ENCODE measurements at places on chromosomes 1 and 21.

GRCh38 chr1:201095581-201095980, 16.6 kb downstream of the CACNA1S start:
- no peaks in the 10 kb centered on the region for H3K36me3 ChIP-seq
- H3K4me1 ChIP-seq, result no peaks in the 10 kb centered on the region
- no peak overlapping the region for H3K4me3 ChIP-seq
- H3K27ac ChIP-seq, result no peak overlapping the region

DNA sequence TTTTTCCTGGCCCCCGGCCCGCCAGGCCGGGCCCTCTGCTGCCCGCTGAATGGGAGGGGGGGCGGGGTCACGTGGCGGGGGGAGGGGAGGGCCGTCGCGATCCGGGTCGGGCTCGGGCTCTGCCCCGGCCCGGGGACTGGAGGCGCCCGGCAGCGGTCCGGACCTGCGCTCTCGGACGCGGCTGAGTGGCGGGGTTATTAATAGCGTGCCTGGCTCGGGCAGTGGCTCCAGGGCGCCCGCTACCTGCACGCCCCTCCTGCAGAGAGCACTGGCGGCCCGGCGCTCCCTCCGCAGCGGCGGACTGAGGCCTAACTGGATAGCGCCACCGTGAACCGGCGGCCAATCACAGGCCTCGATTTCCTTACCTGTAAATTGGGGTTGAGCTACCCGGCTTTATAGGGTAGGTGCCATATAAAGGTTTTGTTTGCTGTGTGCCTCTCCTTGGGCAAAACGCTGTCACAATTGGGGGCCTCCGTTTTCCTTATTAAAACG, 28.1 kb downstream of the AHDC1 start:
- H3K4me3 ChIP-seq, result peak overlapping the region; percentile 49
- H3K27me3 ChIP-seq, result no peaks in the 10 kb centered on the region
- peak overlapping the region; percentile 97 for H3K27ac ChIP-seq
- peak; percentile 68 for DNase-seq

- no peak for DNase-seq
- no peaks in the 10 kb centered on the region for H3K27me3 ChIP-seq
- H3K27ac ChIP-seq, result no peak overlapping the region
- H3K4me3 ChIP-seq, result no peak overlapping the region
These were observed 73.4 kb upstream of the F3 start for GRCh38 chr1:94614996-94615395.

DNA sequence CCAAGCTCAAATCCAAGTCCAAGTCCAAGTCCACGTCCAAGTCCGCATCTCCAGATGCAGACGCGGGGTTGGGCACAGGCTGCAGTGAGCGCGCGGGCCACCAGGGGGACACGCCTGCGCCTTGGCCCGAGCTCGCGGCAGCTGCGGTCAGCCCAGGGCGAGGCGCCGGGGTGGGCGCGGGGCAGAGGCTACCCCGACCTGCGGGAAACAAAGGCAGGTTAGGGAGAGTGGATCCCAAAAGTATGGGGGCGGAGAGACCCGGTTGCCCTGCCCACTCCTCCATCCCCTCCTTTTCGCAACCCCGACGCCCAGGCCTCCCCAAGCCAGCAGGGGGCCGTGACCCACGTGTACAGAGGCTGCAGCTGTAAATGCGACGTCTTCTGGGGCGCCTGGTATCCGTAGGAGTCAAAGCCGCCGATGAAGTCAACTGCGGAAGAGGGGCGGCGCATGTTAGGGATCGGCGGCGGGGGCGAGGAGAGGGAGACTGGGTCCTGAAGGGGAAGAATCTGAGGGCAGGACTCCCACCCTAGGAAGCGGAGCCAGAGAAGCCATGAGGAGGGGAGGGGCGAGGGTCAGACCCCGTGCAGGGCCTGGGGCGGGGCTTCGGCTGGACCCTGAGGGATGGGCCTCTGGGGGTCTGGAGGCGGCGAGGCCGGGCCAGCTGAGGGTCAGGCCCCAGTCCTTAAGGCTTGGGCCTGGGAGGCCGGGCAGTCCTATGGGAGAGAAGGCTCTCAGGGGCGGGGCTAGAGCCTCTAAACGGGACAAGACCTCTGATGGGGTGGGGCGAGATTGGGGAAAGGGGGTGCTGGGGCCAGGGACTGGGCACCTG, 58.0 kb downstream of the NKAIN1 start:
- DNase-seq, result no peak
- peaks cover 8% of the 10 kb centered on the region for H3K4me1 ChIP-seq
- no peak overlapping the region for H3K27ac ChIP-seq
- no peak overlapping the region for H3K4me3 ChIP-seq

DNA sequence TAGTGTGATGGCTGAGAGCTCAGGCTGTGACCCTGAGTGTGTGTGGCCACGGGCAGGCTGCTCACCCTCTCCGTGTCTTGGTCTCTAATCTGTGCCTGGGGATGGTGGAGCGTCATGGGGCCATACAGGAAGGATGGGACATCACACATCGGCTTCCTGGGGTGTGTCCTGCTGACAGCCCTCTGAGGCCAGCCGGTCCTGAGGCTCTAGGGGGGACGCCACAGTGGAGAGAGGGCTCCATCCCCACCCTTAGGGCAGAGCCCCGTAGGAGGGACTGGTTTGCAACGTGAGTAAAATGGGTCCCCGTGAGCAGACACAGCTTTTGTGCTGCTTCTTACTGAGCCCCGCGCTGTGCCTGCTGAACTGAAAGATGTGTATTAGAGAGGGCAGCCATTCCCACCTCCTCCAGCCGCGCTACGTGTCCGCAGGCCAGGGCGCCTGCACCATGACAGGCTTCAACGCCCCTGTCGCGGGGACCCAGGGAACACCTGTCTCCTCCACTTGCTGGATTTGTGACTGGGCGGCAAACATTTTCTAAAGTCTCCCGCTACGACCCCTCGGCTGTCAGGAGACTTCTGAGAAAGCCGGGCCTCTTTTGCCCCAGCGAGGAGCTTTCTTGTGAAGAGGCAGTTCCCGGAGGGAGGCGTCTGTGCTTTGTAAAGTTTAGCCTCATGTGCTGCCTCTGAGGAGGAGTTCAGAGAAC, 8.1 kb downstream of the COL18A1 start:
- peaks cover 76% of the 10 kb centered on the region for H3K4me1 ChIP-seq
- no peaks in the 10 kb centered on the region for H3K27me3 ChIP-seq
- no peak overlapping the region for H3K4me3 ChIP-seq
